ENCODE measurements at places on chromosomes 6 and 20.

- DNase-seq = no peak
These were observed 116.2 kb upstream of the JAG1 start for GRCh38 chr20:10790013-10790412.

DNA sequence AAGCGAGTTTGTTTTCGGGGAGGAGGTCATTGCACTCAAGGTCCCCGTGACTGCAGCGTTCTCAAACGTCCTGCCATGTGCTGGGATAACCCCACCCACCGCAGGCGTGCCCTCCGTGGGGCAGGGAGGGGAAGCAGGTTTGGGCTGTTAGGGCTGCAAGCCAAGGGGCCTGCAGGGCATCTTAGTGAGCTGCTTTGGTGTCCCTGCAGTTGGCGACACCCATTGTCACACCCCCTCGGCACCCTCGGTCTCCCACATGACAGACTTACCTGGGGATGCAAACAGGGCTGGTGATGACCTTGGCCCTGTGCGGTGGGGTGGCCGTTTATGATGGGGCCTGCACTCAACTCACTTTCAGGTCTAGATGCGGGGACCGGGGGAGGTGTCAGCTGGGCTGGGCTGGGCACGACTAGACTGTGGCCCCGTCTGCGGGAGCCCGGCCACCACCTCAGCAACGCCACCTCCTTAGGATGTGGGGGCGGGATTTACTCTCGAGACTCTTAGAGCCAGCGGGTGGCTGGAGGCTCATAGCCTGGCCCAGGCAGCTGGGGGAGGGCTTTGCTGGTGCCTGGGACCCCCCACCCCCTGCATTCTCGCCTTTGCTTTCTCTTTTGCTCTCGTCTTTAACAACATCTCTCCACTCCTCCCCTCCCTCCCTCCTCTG is 6.5 kb upstream of the GATA5 start:
- DNase-seq = no peak

- no peak for DNase-seq
These were observed 111.5 kb downstream of the LCA5 start for GRCh38 chr6:79425589-79426311.

DNA sequence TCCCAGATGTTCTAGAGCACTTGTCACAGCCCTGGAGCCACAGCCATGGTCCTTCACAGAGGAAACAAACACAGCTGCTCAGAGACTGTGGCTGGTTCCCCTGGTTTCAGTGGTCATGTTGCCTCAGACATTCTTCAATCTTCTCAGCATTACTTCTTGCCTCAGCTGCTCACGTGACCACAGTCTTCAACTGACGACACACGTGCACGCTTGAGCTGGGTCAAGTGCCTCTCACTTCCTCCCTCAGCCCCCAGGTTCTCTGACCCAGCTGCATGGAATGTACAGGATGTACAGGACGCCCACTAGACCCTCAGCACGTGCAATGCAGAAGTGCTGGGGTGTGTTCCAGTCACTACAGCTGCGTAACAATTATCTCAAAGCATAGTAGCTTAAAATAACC is 159.8 kb upstream of the GGTLC1 start:
- DNase-seq = no peak

DNA sequence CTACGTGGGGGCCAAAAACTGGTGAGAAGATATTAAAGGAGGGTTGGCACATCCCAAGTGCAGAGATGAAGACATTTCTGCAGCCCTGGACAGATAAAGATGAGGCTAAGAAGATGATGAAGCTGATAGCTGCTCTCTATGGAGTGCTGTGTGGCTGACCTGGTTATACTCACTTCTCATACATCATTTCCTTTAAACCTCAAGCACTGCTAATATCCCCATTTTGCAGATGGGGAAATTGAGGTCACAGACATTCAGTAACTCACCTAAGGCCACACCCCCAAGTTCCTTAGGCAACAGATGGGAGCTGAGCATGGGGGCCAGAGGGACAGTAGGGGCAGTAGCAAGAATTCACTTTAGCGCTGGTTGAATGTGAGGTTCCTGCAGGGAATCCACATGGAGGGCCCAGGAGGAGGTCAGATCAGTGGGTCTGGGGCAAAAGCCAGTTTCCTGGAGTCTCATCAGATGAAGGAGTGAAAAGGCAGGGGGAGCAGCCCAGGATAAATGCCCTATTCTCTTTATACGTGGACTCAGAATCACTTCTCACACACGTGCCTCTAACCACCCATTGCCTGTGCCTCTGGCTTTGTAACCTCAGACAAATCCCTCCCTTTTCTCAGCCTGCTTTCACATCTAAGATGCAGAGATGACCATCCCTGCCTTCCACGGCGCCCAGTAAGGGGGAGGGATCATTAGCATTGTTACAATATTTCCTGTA is 125.8 kb downstream of the NFATC2 start:
- no peak for DNase-seq

DNA sequence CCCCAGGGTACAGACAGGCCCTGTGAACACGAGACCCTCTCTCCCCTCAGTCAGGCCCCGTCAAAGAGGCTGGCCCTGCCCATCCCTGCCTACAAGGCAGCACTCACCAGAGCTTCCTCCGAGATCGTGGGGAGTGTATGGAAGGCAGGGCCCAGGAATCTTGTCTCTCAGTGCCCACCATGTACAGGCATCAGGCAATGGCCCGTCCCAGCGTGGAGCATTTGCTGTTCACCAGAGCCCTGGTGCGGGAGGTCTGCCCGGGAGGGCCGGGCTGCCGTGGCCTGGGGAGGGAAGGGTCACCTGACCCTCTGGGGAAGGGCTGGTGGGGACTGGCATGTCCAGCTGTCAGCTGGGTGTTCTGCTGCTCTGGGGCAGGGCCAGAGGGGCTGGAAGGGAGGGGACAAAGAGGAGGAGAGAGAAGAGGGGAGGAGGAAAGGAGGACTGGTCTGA is at the start of gene IP6K3:
TSS of gene IP6K3 (minus strand) at position 255 of the 450 bp plus-strand sequence. CDS start 11,429 bp downstream, outside the sequence.
- no peak for DNase-seq

Data from choroid plexus epithelial cell (primary cell).